ENCODE measurements at places on chromosomes 7 and 10.

DNA sequence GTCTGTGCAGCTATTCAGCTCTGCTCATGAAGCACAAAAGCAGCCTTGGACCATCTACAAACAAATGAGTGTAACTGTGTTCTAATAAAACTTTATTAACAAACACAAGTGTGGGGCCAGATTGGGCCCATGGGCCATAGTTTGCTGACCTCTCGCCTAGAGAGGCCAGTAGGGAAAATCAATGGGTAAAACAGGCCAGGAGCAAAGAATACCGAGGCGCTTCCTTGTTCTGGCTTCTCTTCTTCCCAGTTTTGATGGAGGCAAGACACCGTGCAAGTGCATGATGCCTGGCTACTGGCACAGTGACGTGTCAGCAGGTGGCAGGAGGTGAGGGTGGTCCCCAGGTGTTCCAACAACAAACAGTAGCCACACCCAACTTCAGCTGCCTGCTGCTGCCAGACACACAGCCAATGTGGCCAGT lies 94.3 kb upstream of the SDK1 start:
- DNase-seq = no peak

DNA sequence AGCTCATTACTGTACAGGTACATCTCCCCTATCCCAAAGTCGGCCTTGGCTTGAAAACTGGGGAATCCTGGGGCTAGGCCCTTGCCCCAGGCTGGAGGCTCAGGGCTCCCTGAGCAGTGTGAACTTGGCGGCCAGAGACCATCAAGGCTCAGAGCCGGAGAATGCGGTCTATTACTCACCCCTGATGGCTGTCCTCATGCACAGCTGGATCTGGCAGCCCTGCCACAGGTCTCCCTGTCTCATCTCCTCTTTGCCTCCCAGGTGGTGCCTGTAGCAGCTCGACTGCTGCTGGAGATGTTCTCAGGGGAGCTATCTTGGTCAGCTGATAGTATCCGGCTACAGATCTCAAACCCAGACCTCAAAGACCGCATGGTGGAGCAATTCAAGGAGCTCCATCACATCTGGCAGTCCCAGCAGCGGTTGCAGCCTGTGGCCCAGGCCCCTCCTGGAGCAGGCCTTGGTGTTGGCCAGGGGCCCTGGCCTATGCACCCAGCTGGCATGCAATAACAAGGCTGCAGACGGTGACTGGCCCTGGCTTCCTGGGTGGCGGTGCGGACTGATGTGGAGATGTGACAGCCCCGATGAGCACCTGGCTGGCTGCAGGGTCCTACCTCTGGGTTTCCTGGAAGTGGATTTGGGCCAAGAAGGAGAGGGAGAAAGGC lies 10.7 kb downstream of the IRF5 start:
- DNase-seq = no peak

- no peak for DNase-seq
These were observed at the start of gene ADCY1 for GRCh38 chr7:45573661-45574415. TSS of gene ADCY1 (plus strand) at chr7:45574368. CDS start at chr7:45574544, 176 bp downstream.

DNA sequence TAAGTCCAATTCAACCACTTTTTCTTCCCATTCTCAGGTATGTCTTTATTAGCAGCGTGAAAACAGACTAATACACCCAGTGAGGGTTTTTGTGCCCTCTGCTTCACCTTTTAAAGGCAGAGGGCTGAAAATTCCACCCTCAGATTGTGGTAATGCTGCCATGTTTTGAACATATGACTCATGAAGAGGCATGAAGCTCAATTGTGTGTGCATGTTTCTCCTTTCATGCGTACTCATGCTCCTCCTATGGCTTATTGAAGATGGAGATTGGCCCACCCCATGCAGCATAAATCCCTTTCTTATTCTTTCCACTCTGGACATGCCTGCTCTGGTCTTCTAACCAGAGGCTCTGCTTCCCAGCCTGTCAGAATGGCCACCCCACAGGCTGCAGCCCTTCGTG lies 168.0 kb upstream of the PRKCQ start:
- no peak for DNase-seq

DNA sequence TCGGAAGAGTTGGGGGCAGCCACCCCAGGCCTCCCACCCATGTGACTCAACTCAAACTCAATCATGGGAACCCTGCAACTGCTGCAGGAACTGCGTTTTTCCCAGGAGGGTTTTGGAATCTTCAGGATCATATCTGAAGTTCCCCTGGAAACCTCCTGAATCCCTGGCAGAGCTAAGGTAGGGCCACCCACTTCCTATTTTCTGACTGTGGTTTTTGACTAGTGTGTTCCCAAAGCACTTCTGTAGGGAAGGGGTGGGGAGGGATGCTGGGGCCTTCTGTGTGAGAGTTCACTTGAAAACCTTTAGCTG lies 127.6 kb upstream of the UNC5B start:
- DNase-seq = no peak

GRCh38 chr7:23393636-23394035 lies 76.7 kb downstream of the IGF2BP3 start:
- DNase-seq = no peak

GRCh38 chr7:2523461-2523936 lies 3.9 kb downstream of the LFNG start:
- DNase-seq = no peak

- no peak for DNase-seq
These were observed 13.4 kb upstream of the ZNF804B start for GRCh38 chr7:88746126-88746525.

- DNase-seq = no peak
These were observed 18.6 kb downstream of the LRMDA start for GRCh38 chr10:75450075-75450445.

GRCh38 chr10:90136731-90137316 lies 435.4 kb downstream of the KIF20B start:
- DNase-seq = no peak

DNA sequence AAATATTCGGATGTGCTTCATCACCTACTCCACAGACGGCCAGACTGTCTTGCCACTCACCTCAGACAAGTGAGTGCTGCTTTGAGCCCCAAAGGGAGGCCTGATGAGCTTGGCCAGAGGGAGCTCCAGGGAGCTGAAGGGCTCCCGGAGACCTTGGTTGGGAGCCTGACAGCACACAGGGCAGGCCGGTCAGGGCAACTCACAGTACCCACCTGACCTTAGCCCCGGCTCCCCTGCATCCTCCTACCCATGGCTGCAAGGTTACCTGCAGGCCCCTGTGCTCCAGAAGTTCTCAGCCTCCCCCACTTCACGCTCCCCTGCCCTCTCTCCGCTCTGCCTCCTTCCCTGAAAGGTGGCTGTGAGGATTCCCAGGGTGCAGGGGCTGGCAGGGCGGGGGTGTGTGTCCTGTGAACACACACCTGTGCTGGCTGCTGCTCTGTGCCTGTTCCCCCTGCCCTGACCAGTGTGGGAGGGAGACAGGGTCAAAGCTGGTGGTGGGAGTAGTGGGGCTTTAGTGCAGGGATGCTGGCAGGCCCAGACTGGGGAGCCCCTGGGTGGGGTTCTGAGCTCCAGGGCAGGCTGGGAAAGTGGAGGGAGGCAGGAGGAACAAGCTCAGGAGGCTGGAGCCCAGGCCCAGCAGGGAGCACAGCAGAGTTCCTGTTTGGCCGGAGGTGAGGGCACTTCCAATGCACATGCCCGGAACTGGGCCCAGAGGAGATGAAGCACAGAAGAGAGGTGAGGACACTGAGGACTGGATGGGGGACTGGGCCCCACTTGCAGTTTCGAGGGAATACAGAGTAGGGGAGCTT lies 7.2 kb downstream of the ANTXRL start:
- DNase-seq = no peak

DNA sequence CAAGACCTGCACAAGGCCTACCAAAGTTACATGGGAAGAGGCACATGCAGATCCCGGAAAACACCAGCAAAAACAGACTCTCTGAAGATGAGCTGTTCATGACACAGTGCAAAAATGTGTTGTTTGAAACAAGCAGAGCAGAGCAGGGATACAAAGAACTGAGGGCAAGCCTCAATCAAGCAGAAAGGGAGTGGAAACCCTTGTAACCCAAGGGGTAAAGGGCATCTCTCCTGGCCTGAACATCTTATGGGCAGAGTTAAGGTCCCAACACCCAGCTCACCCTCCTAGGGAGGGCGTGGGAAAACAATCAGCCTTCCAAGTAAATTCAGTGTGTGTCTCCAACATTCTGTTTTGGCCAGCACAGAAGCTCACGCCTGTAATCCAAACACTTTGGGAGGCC lies 10.5 kb downstream of the PSPH start:
- no peak for DNase-seq

- no peak for DNase-seq
These were observed 77.5 kb upstream of the STEAP1B start for GRCh38 chr7:22577470-22578001.

GRCh38 chr7:20199015-20199737 lies 18.0 kb downstream of the MACC1 start:
- DNase-seq = no peak

DNA sequence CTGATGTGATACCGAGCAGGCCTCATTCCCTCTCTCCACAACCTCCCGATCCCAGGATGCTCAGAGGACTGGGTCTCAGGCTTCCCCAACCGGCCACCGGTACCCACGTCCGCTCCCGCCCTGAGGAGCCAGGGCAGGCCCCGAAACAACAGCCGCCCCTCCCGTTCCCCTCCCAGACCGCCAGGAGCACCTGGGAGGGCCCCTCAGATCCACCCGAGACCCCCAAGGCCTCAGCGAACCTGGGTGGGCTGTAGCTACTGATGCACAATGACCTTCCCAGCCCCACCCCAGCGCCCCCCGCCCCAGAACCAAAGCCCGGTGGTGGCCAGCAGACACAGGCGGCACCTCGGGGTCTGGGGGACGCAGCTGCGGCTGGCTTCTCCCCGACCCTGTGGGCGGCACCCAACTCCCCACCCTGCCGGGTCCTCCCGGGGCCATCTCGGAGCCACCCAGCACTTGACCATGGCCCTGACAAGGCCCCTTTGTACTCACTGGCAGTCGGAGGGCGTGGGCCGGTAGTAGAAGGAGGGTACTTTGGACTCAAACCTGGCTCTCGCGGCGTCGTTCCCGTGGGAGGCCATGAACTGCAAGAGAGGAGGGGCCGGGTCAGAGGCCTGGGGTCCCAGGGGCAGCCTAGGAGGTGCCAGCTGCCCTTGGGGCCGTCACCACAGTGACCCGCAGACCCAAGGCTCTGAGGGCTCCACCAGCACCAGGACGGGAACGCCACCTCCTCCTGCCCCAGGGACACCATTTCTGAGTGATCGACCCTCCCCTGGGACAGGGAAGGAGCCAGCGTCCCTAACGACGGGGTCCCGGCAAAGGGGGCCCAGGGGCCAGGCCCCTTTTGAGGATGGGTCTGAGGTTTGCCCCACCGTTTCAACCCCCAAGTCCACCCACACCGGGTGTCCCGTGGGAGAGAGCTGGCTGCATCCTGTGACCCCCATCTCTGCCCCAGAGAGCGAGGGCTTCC lies 28.1 kb downstream of the ADAP1 start:
- no peak for DNase-seq

GRCh38 chr7:121873289-121874194 lies 581 bp downstream of the PTPRZ1 start:
- no peak for DNase-seq

DNA sequence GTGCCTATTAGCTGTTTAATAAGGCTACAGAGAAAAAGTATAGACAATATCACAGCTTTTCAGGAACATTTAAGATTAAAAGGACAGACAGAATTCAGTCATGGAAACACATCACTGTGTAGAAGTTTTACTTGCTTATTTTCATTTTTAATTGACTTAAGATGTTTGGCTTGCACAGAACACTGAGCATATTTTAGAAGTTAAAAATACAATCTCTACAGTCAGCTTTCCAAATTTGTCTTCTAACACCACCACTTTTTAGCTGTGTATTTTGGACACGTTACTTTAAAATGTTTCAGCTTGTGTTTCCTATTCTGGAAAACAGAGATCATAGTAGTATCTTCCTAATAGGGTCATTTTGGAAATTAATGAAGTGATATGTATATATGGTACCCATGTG lies 11.8 kb downstream of the CFAP69 start:
- DNase-seq = no peak

DNA sequence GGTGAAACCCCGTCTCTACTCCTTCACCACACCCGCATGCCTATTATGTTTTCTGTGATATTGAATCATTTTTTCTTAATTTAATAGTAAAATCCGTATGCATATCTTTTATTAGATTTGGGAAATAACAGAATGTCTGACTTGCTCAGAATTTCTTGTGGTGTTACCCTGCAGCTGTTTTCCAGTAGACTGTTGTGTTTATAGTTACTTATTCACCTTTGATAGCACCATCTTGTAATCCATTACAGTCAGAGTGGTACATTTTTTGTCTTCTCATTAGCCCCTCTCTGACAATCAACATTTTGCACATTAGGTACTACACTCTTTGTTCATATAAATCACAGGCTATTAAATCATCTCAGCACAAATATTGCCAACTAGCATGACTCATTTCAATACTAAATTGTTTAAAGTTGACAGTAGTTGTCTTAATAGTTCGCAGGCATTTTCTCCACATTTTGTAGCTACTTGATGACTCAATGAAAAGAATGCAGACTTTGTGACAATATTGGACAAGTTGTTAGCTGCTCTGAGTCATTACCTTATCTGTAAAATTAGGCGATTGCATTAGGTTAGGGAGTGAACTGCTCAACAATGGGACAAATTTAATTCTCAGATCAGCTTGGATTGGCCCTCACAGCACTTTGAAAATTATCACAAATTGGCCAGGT lies 17.8 kb upstream of the SLC16A12 start:
- no peak for DNase-seq

GRCh38 chr7:17963281-17963680 lies 23.0 kb upstream of the SNX13 start:
- no peak for DNase-seq

DNA sequence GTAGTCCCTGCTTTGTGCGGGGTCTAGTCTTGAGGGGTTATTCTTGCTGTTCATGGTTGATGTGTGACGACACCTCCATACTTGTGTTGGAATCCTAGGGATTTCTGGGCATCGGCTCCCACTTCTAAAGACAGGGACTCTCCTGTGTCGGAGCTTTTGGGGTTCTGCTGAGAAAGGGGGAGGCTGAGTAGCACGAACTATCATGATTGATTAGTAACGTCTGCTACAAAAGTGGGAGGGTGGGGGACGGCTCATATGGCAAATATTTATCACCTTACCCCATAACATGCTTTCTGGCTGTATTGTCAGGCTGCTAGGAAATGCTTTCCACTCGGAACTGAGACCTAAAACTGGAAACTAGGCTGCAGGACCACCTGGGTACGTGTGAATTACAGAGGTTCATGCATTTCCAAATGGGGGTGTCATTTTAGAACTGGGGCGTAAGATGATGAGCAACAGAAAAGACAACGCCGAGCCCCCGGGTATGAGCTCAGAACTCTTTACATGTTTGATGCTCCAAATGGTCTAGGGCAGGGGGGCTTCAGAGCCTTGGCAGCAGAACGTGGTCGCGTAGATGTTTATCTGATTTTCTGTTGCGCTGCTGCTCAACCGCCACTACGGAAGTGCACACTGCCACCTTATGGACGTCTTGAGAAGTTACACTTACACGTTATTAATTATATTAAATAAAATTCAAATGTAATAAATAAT lies 15.1 kb upstream of the NME8 start:
- DNase-seq = no peak

DNA sequence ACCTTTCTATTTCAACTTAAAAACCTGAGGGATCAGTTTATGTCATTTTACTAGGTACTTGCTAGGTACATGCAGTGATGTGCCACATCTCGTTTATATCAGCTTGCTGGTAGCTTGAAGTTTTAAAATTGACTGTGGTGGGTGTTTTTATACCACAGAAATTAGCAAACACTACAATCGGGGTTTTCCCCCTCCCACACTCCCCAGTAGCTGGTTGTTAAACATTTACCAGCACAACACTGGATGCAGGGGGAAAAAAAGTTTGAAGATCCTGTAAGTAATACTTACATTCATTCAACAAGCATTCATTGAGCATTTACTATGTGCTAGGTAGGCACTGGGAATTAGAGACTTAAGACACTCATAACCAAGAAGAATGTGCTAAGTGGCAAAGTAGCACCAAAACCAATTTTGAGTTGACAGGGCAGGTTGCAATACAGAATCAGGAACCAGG lies 32.6 kb downstream of the USP6NL start:
- DNase-seq = no peak

Measured in cortex of kidney (tissue), 1 donor.